T-helper 17 cell (primary cell): ENCODE measurements at places on chromosomes 7 and 10. TPM values are rescaled to one million over a fixed set of nuclear protein-coding genes. Genes with fewer than 3 reads are reported as not detected.

MDH2 gene
- 73.6 TPM for total RNA-seq

RAB19 gene
- 2.1 TPM for total RNA-seq

KLF14 gene
- total RNA-seq, result not detected

ERVW-1 gene
- not detected for total RNA-seq

SPDYE11 gene
- total RNA-seq, result not detected

DYNC1I1 gene
- total RNA-seq, result 0.31 TPM

SPDYE16 gene
- 0.91 TPM for total RNA-seq

CFAP46 gene
- not detected for total RNA-seq

GHRHR gene
- total RNA-seq, result not detected

SLC39A12 gene
- total RNA-seq, result not detected

TMEM184A gene
- total RNA-seq, result not detected

MOGAT3 gene
- not detected for total RNA-seq

HHEX gene
- total RNA-seq, result 3.9 TPM

VAX1 gene
- not detected for total RNA-seq

NUTM2E gene
- total RNA-seq, result not detected

SRRM3 gene
- not detected for total RNA-seq

GPNMB gene
- total RNA-seq, result not detected

MRLN gene
- total RNA-seq, result not detected

LEP gene
- total RNA-seq, result not detected

SLC13A1 gene
- not detected for total RNA-seq

GIMAP6 gene
- 25.5 TPM for total RNA-seq

CALML3 gene
- total RNA-seq, result not detected

MSMB gene
- not detected for total RNA-seq

ZNF25 gene
- 5.8 TPM for total RNA-seq

MYO1G gene
- 245 TPM for total RNA-seq

CHCHD1 gene
- total RNA-seq, result 6.6 TPM

FAM237B gene
- not detected for total RNA-seq

HSPA12A gene
- 0.62 TPM for total RNA-seq

SDK1 gene
- total RNA-seq, result 0.13 TPM

ZNF488 gene
- not detected for total RNA-seq

TAS2R41 gene
- total RNA-seq, result 0.52 TPM

ZNF239 gene
- 1.1 TPM for total RNA-seq

IFIT3 gene
- 10.3 TPM for total RNA-seq

UNCX gene
- total RNA-seq, result not detected

DUS4L gene
- 11.3 TPM for total RNA-seq

DDC gene
- total RNA-seq, result not detected

UCN3 gene
- total RNA-seq, result not detected

NRG3 gene
- total RNA-seq, result not detected

ITGB8 gene
- 0.37 TPM for total RNA-seq

STOX1 gene
- 0.12 TPM for total RNA-seq

CSTF2T gene
- total RNA-seq, result 18.7 TPM

OPN4 gene
- not detected for total RNA-seq

DNAJC9 gene
- 21.4 TPM for total RNA-seq

NKX1-2 gene
- not detected for total RNA-seq

SFTPA2 gene
- total RNA-seq, result not detected

PWWP2B gene
- 15.7 TPM for total RNA-seq
